ENCODE measurements at places on chromosomes 4 and X.

DNA sequence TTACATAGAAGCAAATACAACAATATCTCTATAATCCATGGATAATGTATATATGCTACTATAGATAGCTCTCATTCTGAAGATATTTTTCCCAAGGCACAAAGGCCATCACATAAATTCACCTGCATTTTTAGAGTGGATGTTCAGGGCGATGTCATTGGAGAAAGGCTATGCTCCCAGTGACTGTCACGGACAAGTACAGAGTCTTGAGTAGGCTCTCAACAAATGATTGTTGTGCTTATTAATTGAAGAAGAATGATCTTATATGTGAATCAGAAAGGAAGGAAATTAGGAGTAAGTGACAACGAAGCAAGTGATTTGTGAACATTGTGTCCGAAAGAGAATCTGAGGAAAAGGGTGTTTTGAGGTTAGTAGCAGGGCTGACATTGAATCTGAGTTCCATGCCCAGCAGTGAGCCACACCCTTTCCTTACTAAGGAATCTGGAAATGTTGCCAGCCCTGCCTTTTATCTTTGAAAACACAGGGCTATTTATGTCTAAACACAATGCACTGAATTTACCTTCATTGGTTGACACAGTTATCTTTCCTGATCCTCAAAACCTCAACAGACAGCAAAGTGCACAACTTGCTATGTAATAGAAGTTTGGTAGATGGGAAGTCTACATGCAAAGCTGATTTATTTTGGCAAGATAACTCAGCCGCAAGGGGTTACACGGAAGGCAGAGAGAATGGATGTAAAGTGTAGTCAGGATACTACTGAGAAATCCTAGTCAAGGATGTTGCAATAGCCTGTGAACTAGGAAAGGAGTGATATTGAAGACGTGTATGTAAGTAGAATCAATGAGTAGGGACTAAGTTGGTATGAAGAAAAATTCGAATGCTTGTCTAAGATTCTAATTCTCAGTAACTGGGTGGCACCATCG, 50.4 kb downstream of the SORBS2 start:
- DNase-seq: no peak

DNA sequence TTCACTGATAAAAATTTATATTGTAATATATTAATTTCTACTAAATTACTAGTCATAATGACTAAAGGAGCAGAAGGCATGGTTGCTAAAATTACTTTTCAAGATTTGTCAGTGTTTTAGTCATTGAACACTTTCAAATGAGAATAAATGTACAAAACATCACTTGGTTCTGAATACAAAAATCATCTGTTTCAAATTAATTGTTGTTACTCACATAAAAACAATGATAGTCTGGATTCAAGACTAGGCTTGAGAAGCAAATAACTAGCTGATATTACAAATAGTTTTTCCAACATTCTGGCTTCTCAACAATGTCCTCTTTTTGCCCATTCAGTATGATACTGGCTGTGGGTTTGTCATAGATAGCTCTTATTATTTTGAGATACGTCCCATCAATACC, 112.5 kb downstream of the ANAPC10 start:
- no peak for DNase-seq

- no peak for DNase-seq
Observed at GRCh38 chrX:137549073-137549472, 16.9 kb upstream of the ZIC3 start.

DNA sequence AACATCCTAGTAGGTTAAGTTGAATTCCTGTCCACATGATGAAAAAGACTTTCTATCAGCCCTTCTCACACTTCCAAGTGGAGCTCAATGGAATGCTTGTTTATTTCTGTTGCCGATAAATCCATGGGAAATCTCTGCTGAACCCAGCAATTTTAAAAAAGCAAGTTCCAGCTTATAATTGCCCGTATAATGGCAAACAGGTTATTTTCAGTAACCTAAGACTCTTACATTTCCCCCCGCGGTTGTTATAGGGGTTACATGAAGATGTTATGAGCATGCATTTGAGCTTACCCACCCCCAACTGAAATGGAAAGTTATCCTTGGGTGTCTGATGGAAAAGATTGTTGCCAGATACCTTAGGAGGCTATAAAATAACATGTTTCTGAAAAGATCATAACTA, 136.2 kb downstream of the PALLD start:
- no peak for DNase-seq

- no peak for DNase-seq
Observed at GRCh38 chr4:122456231-122457116, at the start of gene IL2. IL2 (minus strand) TSS chr4:122456725; CDS start chr4:122456440, 285 bp downstream.

DNA sequence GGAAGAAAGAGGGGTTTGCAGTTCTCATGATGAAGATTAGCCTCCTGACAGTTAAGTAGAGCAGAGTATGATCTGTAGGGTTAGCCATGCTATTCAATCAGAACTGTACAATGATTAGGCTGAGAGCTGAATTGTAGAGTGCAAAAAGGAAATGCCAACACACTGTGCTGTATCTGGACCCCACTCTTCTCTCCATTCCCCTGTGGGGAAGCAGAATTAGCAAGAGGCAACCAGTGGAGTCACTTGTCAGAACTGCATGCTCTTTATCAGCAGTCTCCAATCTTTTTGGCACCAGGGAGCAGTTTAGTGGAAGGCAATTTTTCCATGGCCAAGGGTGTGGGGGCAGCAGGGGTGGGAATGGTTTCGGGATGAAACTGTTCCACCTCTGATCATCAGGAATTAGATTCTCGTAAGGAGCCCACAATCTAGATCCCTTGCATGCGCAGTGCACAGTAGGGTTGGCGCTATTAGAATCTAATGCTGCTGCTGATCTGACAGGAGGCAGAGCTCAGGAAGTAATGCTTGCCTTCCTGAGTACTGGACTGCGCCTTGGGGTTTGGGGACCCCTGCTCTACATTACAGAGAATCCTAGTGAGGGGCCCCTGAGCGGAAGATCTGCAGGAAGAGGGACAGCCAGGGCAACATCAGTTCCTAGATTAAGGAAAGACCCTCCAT, 19.4 kb downstream of the TBC1D9 start:
- no peak for DNase-seq

GRCh38 chr4:11546391-11547175, 117.9 kb upstream of the HS3ST1 start:
- no peak for DNase-seq

- DNase-seq: no peak
Observed at GRCh38 chrX:54529151-54529550, 868 bp upstream of the GNL3L start.

- DNase-seq: no peak
Observed at GRCh38 chr4:58809948-58810347, 1699.8 kb upstream of the IGFBP7 start.

DNA sequence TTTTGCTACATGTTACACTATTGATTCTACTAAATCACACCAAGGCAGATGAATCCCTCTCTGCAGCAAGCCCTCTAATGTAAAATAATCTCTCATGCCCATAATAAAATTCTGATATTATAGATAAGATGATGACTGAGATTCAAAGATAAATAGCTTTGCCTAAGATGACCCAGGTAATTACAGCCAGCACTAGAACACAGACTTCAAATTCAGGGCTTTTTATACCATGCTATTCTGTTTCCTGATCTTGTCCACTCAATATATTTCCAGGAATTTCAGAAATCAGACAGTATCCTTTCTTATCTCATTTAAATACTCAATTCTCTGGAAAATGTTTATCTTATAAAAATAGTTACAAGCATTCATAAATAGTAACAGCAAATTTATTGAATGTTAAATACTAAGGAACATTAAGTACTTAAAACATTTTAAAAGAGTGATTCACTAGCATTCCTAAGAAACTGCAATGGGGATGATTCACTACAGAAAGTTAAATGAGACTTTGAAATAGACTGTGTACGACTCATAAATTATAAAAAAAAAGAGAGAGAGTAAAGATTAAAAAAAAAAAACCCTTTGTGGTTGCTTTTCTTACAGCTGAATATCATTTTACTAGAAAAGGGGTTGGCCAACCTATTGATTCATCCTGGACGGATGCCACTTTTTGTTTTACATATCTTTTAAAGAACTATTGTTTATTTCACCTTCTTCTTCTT, 45.8 kb upstream of the IL21 start:
- no peak for DNase-seq

GRCh38 chrX:27890611-27891010, 82.8 kb downstream of the MAGEB10 start:
- no peak for DNase-seq

All from stimulated activated CD4-positive, alpha-beta T cell treated with anti-CD3 and anti-CD28 coated beads, Interleukin-1b, Interleukin-23, amount 100 ng/mL, for 1 hour (primary cell).